ENCODE measurements at places on chromosomes 13 and 19.

GRCh38 chr13:75513271-75513670 lies 24.4 kb downstream of the COMMD6 start:
- DNase-seq = no peak

DNA sequence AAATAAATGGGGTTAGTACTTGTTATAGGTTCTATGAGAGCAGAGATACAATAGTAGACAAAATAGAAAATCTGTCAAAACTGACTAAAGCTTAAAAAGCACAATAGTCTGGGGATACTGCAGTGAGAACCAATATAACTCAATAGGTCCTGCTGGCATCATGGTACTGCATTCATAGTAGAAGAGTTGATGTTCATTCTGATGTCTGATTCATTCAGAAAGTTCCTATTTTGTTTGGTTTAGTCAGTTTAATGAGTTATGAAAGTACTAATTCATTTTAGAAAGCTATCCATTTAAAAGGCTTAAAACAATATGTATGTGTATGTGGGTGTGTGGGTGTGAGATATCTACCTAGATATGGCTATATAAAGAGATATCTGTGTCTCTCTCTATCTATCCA lies 152.8 kb downstream of the LHFPL6 start:
- no peak for DNase-seq

DNA sequence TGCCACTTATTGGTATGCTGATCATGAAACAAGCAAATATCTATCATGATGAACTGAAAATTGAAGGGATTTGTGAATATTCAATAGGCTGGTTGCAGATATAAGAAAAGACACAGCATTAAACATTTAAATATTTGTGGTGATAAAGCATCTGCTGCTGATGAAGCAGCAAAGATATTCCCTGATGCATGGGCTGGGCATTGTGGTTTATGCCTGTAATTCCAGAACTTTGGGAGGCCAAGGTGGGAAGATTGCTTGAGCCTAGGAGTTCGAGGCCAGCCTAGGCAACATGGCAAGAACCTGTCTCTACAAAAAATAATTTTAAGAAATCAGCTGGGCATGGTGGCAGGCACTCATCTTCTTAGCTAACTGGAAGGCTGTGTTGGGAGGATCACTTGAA lies 54.5 kb downstream of the GPR180 start:
- DNase-seq = no peak

- DNase-seq = no peak
These were observed 64.9 kb downstream of the CRYL1 start for GRCh38 chr13:20460761-20461160.

- DNase-seq = no peak
These were observed 24.3 kb upstream of the SHFL start for GRCh38 chr19:10061717-10062310.

- no peak for DNase-seq
These were observed 121.3 kb upstream of the UFM1 start for GRCh38 chr13:38228322-38228721.

All from endothelial cell of umbilical vein (primary cell).